ENCODE measurements at places on chromosomes 7 and 10. TPM values are rescaled to one million over a fixed set of nuclear protein-coding genes. Genes with fewer than 3 reads are reported as not detected.

IQUB gene
- total RNA-seq = 3.5 TPM

SFRP4 gene
- 5.9 TPM for total RNA-seq

ATP6V0E2 gene
- total RNA-seq = 23.7 TPM

PAPOLB gene
- total RNA-seq = not detected

- DNase-seq = no peak
Measured at GRCh38 chr7:81416659-81417058, 353.2 kb downstream of the HGF start.

- DNase-seq = peak; percentile 66
Measured at GRCh38 chr10:54800741-54801421, at the start of gene PCDH15. Gene PCDH15, minus strand, starts transcription at chr10:54801231. Its CDS starts 136,969 bp downstream, at chr10:54664262.

GRCh38 chr7:1137517-1138167 lies 22.4 kb downstream of the ZFAND2A start:
- DNase-seq = no peak

GRCh38 chr7:76069238-76069638 lies 21.3 kb downstream of the MDH2 start:
- peak; percentile 77 for DNase-seq

DNA sequence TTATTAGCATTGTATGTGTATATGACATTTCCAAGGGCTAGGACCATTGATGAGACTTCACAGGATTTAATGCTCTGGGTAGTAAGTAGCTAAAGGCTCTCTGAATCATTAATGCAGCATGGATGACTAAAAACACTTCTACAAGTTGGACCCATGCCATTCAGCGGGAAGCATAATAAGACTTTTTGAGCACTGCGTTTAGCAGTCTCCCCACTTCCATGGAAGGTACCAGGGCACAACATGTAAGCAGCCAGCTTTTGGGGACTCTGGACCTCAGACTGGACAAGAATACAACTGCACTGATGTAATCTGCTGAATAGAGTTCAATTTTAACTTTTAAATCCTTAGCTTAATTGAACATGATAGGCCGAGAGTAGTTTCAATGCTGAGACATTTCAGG lies 191.7 kb upstream of the IMMP2L start:
- DNase-seq = no peak
